ENCODE measurements at places on chromosomes 1 and 21.
A peak's percentile ranks its signal among the peaks of the same experiment; 100 is the strongest.

DNA sequence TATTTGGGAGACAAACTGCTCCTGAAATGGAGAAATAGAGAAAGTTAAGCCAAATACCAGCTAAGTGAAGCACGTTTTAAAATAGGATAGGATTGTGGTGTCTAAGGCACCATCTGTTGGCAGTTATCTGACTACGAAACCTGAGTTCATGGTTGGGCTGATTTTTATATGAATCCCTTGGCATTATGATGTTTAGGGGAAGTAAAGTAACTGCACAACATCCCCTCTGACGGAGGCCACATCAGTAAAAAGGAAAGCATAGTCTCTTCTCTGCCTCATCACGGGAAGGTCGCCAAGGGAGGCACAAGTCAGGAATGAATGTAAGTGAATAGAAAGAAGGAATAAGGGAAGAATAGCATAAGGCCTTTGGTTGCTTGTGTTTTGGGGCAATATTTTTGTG is 128.0 kb downstream of the PRRX1 start:
- DNase-seq = no peak

GRCh38 chr1:8943498-8944405 is 1.9 kb upstream of the CA6 start:
- DNase-seq = no peak

GRCh38 chr1:209688746-209689234 is 13.6 kb downstream of the G0S2 start:
- no peak for DNase-seq

- DNase-seq = no peak
Measured at GRCh38 chr1:66294707-66295370, 239.1 kb upstream of the SGIP1 start.

GRCh38 chr1:238457610-238458009 is 566.9 kb upstream of the ZP4 start:
- no peak for DNase-seq

GRCh38 chr1:198830412-198830811 is 191.6 kb downstream of the PTPRC start:
- no peak for DNase-seq

- peak; percentile 45 for DNase-seq
Measured at GRCh38 chr1:85894651-85895050, 186.4 kb upstream of the ZNHIT6 start.

DNA sequence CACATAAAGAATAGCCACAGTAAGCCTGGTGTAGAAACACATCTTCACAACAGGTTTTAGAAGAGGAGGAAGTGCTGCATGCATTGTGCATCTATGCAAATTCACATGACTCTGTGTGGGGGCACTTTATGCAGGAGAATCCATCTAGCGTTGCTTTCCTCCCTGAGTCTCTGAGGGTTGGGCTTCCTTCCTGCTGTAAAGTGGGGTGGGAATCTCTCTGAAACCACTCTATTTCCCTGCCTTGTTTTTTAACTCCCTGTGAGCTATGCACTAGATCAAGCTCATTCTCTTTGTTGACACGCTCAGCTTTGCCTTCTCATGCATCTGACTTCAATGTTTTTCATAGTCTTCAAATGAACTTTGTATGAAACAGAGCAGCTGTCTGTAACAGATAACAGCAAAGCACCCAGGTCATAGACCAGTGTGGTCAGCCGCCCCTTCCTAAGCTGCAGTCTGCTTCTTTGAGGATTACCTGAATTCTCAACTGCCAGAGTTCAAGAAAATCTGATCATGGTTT is 102.7 kb upstream of the DPH5 start:
- DNase-seq = no peak

- no peak for DNase-seq
Measured at GRCh38 chr1:158717344-158717743, 3.2 kb downstream of the OR6K3 start.

DNA sequence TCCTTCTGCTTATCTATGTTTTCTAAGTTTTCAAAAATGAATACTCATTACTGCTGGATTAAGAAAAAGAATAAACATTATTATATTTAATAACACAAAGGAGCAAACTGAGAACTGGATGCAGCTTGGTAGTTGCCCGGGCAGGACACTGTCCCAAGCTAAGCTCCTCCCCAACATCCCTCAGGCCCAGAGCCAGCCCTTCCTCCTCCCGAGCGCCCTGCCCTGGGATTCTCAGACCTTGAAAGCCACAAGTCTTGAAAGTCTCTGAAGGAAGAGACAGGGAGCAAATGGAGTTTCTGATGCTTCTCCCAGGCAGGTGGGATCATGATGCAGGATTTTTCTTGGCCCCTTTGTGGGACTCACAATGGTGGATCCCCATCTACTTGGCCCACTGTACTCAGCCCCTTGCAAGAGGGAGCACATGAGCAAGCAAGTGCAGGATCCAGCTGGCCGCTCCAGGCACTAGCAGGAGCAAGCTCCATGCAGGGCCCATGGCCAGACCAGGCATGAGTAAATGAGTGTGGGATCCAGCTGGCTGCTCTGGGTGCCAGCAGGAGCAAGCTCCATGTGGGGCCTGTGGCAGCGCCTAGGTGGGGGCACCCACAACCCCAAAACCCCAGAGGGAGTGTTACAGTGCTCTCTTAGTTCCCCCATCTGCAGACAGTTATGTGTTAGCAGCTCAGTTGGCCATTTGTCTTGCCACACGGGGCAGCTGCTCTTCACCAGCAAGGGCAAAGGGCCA is 32.1 kb upstream of the RAB4A start:
- DNase-seq = no peak

DNA sequence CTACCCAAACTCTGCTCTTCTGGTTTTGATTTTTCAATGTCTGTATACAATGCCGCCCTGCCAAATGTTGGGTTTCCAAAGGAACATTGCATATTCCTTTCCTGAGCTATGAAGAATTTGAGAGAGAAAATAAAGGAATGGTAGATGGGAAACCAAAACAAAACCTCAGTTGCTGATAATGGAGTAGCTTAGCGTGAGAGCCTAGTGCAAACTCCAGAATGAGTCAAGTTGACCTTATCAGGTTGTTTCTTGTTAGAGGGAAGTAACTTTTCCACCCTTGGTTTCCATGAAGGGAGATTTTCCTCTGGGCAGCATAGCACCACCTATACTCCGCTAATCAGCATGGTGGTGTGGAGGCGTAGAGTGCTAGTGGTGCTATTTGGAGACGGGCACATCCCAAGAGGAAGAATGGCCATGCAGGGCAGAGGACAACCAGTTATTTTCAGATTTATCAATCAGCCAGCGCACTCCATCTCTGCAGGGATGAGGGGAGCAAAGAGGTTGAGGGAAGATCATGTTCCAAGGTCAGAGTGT is 51.6 kb downstream of the BACH1 start:
- no peak for DNase-seq

DNA sequence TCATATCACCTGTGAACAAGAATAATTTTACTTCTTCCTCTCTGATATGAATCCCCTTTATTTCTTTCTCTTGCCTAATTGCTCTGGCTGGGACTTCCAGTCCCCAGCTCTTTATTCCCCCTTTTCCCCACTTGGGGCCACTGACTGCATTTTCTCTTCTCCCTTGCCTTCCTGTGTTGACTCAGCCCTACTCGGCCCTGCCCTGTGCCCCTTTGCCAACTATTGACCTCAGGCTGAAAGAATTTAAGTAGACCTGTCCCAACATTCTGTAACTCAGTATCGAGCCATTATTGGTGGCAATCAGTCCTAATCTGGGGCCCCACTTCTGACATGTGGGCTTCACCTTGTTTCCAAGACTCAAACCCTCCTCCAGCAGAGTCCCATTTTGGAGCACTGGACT is 60.6 kb upstream of the STUM start:
- DNase-seq = no peak

DNA sequence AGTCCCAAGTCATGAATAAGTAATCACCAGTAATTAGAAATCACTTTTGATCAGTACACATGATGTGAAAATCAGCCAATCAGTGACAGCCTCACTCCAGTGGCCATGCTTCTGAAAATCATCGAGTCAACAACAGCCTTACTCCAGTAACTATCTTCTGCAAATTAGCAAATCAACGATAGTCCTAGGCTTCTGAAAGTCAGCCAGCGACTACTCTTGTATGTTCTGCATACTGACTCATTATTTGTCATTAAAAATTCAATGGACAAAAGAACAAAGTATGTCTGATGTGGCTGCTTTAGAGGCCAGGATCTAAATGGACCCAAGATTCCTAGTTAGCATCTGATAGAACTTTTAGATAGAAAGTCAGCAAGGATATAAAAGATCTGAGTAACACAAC is 102.5 kb downstream of the GPR52 start:
- DNase-seq = no peak

DNA sequence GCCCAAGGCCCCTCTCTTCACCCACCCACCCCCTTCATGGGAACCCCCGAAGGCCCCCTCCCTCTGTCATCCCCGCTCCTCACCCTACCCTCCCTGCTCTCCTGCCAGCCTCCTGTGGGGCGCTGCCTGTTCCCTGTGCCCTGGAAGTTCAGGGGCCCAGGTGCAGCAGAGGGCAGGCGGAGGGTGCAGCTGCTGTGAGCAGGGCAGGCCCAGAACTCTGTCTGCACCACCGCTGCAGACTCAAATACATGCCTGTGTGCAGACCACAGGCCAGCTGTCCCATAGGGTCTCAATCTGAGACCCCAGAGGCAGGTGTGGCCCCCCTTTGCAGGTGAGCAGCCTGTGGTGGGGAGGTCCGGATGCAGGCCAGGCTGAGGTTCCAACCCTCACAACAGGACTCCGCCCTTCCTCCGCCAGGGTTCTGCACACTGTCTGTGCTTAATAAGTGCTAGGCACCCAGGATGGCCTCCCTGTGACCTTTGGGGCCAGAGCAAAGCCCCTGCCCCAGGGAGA is 62.5 kb downstream of the WNT9A start:
- no peak for DNase-seq

DNA sequence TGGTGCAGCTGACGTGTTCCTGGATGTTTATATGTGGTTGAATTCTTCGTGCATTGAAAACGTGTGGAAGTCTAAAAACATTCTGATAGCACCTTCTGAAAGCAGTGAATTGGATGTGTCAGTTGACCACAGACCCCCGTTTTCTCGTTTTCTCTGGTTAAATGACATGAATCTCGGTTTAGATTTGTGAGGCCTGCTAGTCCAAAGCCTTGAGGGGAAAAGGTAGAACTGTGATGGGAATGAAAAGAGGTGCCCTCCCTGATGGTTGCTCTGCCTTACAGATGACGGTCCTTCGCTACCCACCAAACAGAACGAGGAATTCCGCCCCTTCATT is 8.9 kb downstream of the RER1 start:
- DNase-seq = no peak

DNA sequence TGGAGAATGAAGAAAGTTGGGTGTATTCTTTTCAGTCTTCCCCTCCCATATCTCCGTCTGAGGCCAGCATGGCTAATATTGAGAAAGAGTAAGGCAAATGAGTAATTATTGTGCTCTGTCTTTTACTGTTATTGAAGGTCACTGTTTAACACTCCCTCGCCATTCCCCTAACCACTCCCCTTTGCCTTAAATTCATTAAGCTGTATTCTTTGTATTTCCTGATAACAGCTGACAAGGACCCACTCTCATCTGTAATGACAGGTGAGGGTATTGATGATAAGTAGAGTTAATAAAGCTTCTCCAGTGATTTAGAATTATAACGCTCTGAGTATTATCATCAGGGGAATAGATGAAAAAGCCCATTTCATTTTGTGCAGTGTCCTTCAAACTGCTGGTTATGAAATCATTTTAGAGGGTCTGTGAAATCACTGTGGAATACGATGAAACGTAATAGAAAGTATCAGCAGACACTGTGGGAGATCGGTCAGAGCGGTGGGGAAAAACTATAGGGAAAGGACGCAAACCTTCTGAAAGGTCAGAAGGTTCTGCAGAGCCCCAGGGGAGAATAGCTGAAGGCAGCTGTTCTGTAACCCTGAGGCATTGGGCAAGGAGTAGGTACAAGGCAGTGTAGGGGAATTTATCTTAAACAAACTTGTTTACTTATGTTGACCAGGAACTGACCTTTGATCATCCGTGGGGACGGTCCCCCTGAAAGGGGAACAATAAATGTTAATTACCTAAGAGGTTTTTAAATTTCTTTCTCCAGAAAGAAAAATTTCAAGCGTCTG is 46.3 kb upstream of the CACYBP start:
- no peak for DNase-seq

- DNase-seq = no peak
Measured at GRCh38 chr1:157597959-157598667, at the start of gene FCRL4. Gene FCRL4 (minus strand): TSS chr1:157598085. CDS start chr1:157597944, 141 bp downstream.

- DNase-seq = no peak
Measured at GRCh38 chr1:115506518-115506917, 135.3 kb upstream of the VANGL1 start.

- DNase-seq = no peak
Measured at GRCh38 chr1:117573386-117574023, 32.3 kb upstream of the TENT5C start.

DNA sequence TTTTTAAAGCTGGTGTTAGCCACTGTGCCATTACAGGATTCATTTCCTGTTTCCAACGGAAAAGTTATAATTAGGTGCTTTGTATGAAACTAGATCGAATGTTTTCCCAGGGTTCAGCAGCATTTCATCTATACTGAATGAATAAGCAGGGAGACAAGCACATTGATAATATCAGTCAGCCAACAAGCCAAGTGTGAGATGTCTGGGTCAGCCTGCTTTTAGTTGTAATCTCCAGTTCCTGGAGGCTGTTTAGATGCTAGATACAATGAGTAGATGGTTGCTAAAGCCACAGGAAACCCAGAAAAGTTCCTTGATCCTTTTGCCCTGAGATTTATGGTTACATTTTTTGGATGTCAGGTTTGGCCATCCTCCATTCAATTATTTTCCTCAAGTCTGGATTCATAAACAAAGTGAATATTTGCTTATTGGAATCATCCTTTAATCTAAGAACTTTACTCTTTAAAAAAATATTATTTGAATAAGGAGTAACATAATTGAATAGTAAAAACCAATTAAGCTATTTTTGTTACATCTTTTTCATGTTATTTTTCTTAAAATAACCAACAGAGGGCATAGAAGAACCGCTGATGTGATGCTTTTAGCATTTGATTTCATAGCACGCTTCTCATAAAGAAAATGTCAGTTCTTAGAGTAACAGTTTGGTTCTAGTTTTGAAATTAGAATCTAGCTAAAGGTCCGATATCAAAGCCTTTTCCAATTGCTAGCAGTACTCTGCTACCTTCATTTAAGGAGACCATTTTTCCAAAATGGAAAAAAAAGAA is 76.6 kb downstream of the HSPA13 start:
- no peak for DNase-seq

GRCh38 chr1:40582116-40582515 is 50.7 kb downstream of the ZNF684 start:
- no peak for DNase-seq

DNA sequence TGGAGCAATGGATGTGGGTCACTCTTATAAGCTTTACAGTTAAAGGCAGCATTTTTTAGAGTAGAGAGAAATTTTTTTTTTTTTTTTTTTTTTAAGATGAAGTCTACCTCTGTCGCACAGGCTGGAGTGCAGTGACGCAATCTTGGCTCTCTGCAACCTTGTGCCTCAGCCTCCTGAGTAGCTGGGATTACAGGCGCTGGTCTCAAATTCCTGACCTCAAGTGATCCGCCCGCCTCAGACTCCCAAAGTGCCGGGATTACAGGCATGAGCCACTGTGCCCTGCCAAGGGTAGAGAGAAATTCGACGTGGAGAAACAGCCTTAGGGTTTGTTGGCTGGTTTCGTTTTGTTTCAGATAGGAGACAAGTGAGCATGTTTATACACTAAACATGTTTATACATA is 594.2 kb upstream of the ADAMTS5 start:
- no peak for DNase-seq

Measured in HEK293T (cell line).